ENCODE measurements at places on chromosomes 5 and 9.

DNA sequence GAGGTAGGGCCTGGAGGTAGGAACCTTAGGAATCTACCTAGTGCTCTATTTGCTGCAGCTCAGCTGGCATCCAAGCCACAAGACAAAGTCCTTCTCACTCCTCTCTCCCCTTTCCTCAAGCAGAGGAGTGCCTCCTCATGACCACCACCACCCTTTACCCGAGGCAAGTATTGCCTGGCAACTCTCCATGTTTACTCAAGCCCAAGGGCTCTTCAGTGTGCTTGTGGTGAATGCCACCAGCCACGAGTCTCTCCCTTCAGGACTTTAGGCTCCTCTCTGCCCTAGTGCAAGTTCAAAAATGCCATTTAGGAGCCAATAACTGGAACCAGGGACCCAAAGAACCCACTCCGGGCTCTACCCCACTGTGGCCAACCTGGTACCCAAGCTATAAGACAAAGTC is 514.5 kb upstream of the RGMB start:
- no peak for DNase-seq

- no peak for DNase-seq
Observed at GRCh38 chr9:134692573-134692860, 50.9 kb downstream of the COL5A1 start.

DNA sequence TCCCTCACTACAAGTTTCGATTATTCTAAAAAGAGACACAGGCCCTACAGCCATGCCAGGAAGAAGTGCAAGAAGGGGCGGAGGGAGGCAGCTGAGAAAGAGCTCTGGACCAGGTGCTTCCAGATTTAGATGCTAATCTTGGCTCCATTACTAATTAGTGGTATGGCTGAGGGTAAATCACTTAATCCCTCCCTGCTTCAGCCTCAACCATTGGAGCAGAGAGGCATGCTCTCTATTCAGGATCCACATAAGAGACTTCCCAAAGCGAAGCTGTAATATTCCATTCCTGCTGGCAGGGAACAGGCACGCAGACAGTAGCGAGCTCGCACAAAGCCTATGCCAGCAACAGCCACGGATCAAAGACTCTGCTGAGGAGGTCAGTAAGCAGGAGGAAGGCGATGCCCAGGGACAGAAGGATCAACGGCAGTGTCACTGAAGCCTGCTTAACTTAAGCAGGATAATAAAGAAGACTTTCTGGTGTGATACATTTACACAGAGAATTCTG is 24.2 kb downstream of the LIFR start:
- DNase-seq: no peak

GRCh38 chr5:96235008-96235910 is 197.8 kb downstream of the PCSK1 start:
- no peak for DNase-seq

- DNase-seq: no peak
Observed at GRCh38 chr5:33537240-33537639, 96.5 kb downstream of the TARS1 start.

GRCh38 chr5:35103637-35104299 is 56.0 kb upstream of the AGXT2 start:
- no peak for DNase-seq

- DNase-seq: no peak
Observed at GRCh38 chr9:79616971-79617370, 45.2 kb downstream of the TLE4 start.

- no peak for DNase-seq
Observed at GRCh38 chr9:101047848-101048397, 19.4 kb downstream of the PLPPR1 start.

- DNase-seq: no peak
Observed at GRCh38 chr9:127033789-127034188, 88.6 kb downstream of the ANGPTL2 start.

DNA sequence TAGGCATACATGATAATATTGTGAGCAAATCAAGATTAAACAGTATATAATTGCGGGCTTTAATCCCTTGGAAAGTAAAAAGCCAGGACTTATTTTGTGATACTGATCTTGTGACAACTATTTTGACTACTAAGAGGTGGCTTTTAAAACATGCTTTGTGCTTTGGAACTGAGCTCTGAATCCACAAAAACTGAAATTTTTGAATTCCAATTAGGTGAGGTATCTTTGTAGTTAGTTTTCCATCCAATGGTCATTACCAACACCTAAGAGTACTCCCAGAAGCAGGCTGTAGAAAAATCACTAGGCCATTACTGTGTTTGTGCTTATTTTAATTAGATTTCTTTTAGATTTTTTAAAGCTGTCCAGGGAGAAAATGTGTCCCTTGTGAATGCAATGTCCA is 559.5 kb upstream of the WWC1 start:
- DNase-seq: no peak

- no peak for DNase-seq
Observed at GRCh38 chr9:78430387-78430786, 133.5 kb downstream of the PSAT1 start.

DNA sequence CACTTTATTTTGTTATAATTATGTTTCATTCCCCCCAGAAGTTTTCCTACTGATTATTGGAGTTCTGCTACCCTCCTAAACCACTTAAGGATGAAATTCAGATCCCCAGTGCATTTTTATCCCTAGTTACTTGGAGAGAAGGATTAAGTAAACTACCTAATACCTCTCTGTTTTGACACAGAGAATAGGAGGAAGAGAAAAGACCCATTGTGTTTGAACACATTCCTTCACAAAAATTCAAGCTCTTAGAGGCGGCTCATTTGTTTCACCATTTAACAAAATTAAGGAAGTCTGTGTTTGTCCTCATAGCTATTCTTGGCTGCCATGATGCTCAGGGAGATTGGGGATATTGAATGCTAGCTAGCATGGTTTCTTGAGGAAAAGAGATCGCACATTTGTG is 492.6 kb downstream of the EBF1 start:
- DNase-seq: no peak

DNA sequence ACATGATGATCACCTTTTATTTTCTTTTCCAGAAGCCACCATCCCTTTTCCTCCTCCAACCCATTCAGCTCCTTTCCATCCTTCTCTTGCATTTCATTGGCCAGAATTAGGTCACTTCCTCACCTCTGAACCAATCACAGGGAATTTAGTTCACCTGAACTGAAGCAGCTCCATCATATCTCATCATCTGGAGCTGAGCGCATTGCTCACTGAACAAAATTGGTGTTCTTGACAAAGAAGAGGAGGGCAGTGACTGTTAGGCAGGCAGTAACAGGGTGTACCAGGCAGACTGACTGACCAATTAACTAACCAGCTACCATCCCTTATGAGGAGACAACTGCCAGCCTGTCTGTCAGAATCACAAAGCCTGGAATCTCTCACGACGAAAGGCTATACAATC is 1.8 kb upstream of the ZNF354A start:
- no peak for DNase-seq

DNA sequence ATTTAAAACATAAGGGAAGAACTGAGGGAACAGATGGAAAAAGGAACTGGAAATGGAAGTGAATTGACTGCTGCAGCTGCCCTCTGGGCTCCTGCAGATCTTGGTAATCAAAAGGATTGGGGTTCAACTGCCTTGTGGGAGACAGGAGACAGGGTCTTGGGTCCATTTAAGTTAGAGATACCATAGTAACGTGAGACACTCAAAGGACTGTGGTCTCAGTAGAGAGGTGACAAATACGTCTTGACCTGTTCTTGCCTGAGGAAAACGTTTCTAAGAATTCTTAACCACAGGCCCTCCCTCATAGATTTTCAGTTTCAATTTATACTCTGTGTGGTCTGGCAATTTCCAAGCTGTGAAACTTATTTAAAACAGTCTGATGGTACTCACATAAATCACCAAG is 100.8 kb upstream of the DHFR start:
- no peak for DNase-seq

DNA sequence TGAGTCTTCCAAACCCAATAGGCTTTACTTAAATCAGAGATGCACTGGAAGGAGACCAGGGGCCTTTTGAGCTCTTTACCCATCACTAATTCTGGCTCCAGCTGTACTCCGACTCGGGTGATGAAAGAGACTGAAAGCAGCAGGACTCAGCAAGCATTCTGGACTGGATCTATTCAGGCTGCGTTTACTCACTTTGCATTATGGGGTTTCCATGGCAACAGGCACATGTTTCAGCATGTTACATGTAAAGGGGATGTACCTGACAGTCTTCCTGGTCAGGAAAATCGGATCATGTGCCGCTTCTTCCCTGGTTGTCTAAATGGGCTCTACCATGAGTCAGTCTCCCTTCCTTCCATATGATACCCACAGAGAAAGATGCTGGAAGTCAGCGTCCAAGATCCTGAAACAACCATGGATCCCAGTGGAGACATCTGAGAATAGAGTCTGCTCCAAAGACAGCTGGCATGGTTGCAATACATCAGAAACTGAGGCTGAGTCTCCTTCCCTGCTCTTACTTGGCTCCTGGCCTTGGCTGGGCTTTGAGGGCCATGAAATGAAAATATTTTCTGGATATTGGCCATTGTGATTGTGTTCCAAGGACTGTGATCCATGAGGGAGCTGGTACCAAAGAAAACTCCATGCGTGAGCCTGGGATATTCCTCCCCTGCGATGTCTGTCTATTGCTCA is 102.5 kb upstream of the TNC start:
- DNase-seq: no peak

GRCh38 chr5:45295231-45295630 is 400.9 kb downstream of the HCN1 start:
- DNase-seq: no peak

GRCh38 chr9:121756474-121757280 is 105.2 kb downstream of the DAB2IP start:
- no peak for DNase-seq

DNA sequence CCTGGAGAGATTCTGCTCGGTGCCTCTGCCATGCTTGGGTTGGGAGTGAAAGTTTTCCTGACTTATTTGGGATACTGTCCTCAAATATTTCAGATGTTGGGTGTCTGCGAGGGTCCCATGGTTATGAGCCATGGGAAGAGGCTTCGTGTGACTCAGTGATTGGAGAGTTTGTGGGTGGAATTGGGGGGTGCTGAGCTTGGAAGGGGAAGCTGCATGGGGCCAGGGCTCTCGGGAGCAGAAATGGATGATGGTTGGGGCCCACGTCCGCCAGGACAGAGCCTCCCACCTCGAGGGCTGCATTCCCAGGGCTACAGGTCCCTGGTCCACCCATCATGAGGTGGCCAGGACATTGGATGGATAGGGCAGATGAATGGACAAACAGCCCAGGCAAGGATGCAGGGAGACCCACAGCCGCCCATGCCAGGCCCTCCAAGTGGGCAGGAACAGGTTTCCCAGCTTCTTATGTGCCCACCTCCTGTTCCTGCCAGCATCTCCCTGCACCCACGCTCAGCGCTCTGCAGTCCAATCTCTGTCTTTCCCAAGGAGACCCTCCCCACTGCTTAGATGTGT is 5.5 kb downstream of the OBP2B start:
- no peak for DNase-seq

DNA sequence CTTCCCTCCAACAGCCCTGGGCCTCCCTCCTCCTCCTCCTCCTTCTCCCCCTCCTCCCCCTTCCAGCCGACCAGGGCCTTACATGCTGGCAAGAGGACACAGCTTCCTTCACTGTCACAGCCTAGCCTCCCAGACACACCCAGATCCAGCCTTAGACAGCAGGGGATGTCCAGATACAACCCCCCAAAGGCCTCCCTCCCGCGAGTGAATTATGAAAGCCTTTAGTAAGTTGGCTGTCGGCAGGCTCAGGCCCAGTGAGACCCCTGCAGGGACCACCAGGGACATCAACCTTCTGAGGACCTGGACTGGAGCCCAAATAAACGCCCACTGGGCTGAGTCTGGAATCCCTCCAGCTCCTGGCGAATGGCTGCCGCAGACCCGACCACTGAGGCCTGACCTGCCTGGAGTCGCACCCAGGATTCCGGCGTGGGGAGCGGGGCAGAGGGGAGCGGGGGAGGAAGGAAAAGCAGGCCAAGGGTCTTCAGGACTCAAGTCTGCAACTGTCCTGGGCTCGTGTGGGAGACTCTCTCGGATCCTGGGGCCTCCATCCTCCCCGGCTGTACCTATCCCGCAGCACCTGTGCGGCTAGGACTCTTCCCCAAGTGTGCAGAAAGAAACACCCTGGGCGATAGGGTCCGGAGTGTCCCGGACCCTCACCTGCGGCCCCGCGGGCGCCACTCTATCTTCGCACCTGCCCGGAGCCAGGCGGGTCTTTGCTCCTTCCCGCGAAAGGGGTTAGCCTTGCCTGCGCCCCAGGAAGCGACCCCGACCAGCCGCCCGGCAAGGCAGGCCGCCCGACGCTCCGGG is 705 bp downstream of the SEPTIN8 start:
- DNase-seq: no peak

GRCh38 chr5:74363603-74364205 is 276.8 kb downstream of the ENC1 start:
- DNase-seq: no peak

- no peak for DNase-seq
Observed at GRCh38 chr9:28651050-28651722, 1077.9 kb upstream of the C9orf72 start.

GRCh38 chr5:123454259-123454911 is 31.2 kb upstream of the CEP120 start:
- no peak for DNase-seq

- DNase-seq: no peak
Observed at GRCh38 chr9:23603311-23603710, 222.7 kb downstream of the ELAVL2 start.

DNA sequence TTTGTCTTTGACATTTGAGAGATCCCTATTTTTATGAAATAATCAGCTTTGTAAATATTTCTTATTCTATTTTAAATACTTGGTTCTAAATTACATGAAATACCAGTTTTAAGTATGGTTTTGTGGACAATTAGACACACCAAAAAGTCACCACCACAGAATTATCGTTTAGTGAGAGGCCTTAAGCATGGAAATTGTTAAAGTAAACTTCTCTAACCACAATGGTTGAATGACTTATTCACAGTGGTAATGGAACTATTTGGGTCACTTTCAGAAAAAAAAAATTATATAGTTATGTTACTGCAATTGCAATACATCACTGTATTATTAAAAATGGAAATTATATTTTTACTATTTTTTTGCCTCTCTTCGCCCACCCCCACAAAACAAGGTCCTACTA is 1252.5 kb downstream of the EFNA5 start:
- DNase-seq: no peak

- DNase-seq: peak; percentile 35
Observed at GRCh38 chr9:126915281-126915816, 767 bp downstream of the RALGPS1 start.

- no peak for DNase-seq
Observed at GRCh38 chr5:134561871-134562296, 36.4 kb downstream of the JADE2 start.

DNA sequence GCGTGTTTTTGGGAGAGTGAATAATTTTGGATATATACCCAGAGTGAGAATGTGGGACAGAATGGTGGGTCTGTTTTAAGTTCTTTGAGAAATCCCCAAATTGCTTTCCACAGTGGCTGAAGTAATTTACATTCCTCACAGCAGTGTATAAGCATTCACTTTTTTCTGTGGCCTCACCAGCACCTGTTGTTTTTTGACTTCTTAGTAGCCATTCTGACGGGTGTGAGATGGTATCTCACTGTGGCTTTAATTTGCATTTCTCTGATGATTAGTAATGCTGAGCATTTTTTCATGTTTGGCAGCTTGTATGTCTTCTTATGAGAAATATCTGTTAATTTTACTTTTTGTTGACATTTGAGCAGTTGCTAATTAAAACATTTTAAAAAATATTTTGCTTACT is 9.4 kb upstream of the SPATA31D1 start:
- no peak for DNase-seq

GRCh38 chr5:80057099-80057498 is 22.0 kb downstream of the THBS4 start:
- no peak for DNase-seq

Data from activated CD4-positive, CD25-positive, alpha-beta regulatory T cell (primary cell).